ENCODE measurements at places on chromosomes 4 and X.

- no peak for DNase-seq
Measured at GRCh38 chr4:123622572-123622971, 226.0 kb downstream of the SPRY1 start.

GRCh38 chrX:10901290-10901633 lies 209.9 kb upstream of the HCCS start:
- no peak for DNase-seq

DNA sequence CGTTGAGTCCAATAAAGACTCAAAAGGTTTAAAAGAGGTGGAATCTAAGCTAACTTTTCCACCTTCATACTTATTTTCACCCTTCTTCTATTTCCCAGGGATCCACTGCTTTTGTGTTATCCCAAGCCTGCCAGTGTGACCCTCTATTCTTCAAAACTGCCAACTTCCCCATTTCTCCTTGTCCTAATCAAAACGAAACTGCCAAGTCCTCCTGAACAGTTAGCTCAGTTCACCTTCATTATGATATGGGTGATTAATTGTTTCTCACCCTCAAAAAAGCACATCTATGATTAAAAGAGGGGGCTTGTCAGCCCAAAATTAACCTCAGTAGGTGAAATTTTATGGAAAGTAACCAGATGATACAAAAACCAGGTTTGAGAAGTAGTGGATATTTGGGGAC lies 108.4 kb downstream of the GUCY2F start:
- no peak for DNase-seq

DNA sequence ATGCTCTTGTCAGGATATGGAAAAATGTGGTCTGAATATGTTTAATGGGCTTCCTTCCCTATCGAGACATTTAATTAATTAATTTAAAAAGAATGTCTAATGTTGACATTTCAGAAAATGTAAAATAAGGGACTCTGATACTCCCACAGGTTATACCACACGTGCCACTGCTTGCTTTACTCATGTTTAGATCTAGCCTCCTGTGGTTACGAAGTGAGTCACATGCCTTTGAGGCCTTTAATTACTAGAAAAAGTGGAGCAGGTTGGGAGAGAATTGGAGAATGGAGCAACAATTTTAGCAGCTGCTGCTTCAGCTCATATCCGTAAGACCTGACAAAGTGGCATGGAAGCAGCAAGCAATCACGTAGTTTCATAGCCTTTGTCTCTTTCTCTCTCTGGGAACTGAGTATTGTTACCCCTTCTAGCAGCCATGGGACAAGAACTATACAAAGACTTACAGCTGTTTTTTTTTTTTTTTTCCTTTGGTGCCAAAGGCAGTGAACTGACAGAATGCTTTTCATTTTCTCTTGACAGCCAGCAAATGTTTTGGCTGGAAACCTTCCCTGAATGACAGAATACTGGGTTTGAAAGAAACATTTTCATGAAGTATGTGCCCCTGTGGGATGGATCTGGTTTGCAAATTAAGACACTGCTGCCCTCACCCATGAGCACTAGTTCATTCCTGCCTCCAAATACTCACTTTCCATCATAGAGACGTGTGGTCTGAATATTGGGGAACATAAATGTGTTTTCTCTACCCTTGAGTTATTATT lies 355.1 kb upstream of the PABPC5 start:
- no peak for DNase-seq

GRCh38 chr4:26459756-26460530 lies 30.3 kb downstream of the CCKAR start:
- no peak for DNase-seq

- no peak for DNase-seq
Measured at GRCh38 chrX:131613260-131613659, 69.4 kb downstream of the OR13H1 start.

GRCh38 chrX:928606-929005 lies 283.8 kb downstream of the CRLF2 start:
- no peak for DNase-seq

GRCh38 chr4:120995266-120996010 lies 72.9 kb upstream of the PRDM5 start:
- DNase-seq: no peak

GRCh38 chr4:36303426-36304137 lies 22.2 kb downstream of the DTHD1 start:
- DNase-seq: no peak

GRCh38 chr4:127120441-127121090 lies 512.2 kb upstream of the INTU start:
- DNase-seq: no peak

GRCh38 chr4:52317361-52317879 lies 266.3 kb downstream of the SPATA18 start:
- DNase-seq: no peak

- no peak for DNase-seq
Measured at GRCh38 chr4:78806943-78807460, 30.9 kb downstream of the BMP2K start.

DNA sequence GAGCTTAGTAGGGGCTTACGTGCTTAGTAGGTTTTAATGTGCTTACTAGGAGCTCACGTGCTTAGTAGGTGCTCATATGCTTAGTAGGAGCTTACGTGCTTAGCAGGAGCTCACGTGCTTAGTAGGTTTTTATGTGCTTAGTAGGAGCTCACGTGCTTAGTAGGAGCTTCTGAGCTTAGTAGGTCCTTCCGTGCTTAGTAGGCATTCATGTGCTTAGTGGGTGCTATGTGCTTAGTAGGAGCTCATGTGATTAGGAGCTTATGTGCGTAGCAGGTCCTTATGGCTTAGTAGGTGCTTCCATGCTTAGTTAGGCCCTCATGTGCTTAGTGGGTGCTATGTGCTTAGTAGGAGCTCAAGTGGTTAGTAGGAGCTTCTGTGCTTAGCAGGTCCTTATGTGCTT lies 59.4 kb downstream of the SHOX start:
- no peak for DNase-seq

- no peak for DNase-seq
Measured at GRCh38 chr4:139957986-139958738, 195.8 kb downstream of the MAML3 start.

Measured in femur (tissue), 1 donor.